ENCODE measurements at places on chromosomes 3 and 15.

DNA sequence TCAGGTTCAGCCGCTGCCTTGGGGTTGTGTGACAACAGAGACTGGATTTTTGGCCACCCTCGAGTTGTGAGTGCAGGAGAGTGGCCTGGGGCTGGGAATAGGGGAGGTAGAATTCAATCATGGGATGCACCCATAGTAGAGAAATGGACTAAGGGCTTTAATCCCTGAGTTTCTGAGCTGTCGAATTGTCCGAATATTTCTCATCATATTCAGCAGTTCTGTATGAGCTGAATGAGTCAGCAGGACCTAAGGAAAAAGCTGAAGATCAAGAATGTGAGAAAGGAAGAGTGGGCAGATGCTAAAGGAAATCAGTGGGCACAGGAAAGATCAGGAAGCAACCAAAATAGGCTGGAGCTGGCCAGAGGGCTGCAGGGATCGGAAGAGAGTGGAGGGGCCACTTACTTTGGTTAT lies 44.4 kb upstream of the SACM1L start:
- no peak for DNase-seq

- DNase-seq = no peak
Observed at GRCh38 chr15:78361771-78362506, 21.8 kb downstream of the CRABP1 start.

GRCh38 chr15:93024293-93024692 lies 64.7 kb downstream of the RGMA start:
- no peak for DNase-seq

DNA sequence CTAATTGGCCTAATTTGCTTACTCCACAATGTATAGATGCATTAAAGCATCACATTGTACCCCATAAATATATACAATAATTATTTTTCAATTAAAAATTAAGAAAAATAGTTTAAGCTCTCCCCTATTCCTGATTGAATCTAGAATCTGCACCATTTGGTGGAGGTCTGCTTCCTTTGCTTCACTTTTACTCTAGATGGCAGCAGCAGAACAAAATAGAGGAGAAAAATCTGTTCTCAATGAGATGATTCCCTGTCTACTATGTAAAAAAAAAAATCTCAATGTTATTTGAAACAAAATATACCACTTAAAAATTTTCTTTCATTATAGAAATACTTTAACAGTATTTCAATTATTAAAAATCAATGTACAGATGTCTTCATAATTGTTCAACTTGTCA lies 109.6 kb upstream of the FXR1 start:
- no peak for DNase-seq

- no peak for DNase-seq
Observed at GRCh38 chr3:172904711-172905373, 154.3 kb downstream of the ECT2 start.

DNA sequence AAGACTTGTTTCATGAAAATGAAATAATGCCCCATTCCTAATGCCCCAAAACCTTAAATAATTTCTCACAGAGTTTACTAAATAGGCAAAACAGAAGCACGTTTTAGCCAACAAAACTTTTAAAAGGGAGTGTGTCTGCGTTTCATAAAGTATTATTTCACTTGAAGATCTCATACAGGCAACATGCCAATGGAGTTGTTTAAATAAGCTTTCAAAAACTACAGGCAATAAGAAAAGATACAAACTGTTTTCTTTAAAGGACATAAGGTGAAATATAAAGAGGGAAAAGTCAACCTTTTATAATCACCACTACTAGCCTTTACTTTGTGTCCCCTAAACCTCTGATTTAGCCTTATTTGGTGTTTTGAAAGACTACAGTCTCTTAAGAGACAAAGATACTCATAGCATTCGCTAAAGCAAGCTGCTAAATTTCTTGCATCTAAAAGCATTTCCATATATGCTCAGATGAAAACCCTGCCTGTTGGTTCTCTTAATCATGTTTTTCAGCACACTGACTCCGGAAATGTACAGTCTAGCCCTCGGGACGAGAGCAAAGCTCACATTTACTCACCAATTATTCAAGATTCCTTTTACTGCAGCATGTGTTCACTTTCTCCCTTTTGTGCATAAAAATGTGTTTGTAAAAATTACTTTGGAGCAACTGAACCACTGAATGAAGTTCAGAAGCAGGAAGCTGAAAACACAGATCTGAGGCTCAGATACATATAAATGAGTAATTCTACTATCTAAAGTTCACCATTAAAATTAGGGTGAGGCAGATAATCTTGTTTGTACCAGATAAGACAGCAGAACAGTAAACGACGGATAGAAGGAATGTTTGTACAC lies 119.0 kb downstream of the GOLIM4 start:
- no peak for DNase-seq

DNA sequence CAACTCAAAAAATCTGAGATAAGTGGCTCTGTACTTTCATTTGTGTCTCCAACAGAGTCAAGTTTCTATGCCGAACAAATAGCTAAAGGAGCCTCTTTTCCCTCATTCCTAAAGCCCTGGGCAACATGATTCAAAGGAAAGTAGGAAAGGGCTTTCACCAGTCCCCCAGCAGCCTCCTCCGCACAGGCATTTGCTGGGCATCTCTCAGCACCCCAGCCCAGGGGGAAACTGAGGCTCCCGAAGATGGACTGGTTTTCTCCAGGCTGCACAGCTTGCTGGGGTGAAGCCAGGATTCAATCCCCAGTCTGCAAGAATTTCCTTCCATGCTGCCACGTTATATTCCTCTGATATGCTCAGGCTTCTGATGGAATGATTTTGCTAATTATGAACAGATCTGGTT lies 163.8 kb downstream of the OCA2 start:
- DNase-seq = no peak

Measured in stimulated activated CD4-positive, alpha-beta T cell treated with anti-CD3 and anti-CD28 coated beads, Interleukin-4, amount 100 ng/mL, for 4 hours (primary cell).